A375 (cell line): ENCODE measurements at places on chromosomes 11 and 22. TPM values are rescaled to one million over a fixed set of nuclear protein-coding genes. Genes with fewer than 3 reads are reported as not detected.

The HYOU1 gene
- 183 and 189 TPM in 2 replicates for total RNA-seq

The OR51B4 gene
- total RNA-seq = 4.0 and 7.5 TPM in 2 replicates

The ACRV1 gene
- total RNA-seq = 0.16 TPM in 1 of 2 replicates, not detected in the other

The SERHL2 gene
- total RNA-seq = 0.75 and 0.98 TPM in 2 replicates

The MUC2 gene
- total RNA-seq = 0.03 and 0.04 TPM in 2 replicates

The SLC25A18 gene
- 0.21 TPM in 1 of 2 replicates, not detected in the other for total RNA-seq

The TMEM191C gene
- total RNA-seq = 0.53 and 1.8 TPM in 2 replicates

The ZPR1 gene
- 121 and 130 TPM in 2 replicates for total RNA-seq

The SPON1 gene
- 0.03 TPM in 1 of 2 replicates, not detected in the other for total RNA-seq

The SMARCB1 gene
- total RNA-seq = 72.8 and 76.7 TPM in 2 replicates

The CASP12 gene
- not detected in 2 replicates for total RNA-seq

The RASD2 gene
- total RNA-seq = 0.16 TPM in 1 of 2 replicates, not detected in the other

The ANKK1 gene
- total RNA-seq = 0.26 and 0.27 TPM in 2 replicates

The WBP2NL gene
- total RNA-seq = 0.13 TPM in 1 of 2 replicates, not detected in the other

The MRGPRD gene
- total RNA-seq = not detected in 2 replicates

The HPX gene
- total RNA-seq = 0.45 and 0.53 TPM in 2 replicates

The PACSIN3 gene
- 131 and 144 TPM in 2 replicates for total RNA-seq

The KRTAP5-9 gene
- not detected in 2 replicates for total RNA-seq

The PRAME gene
- 77.8 and 78.5 TPM in 2 replicates for total RNA-seq

The CHRM1 gene
- total RNA-seq = 0.30 and 0.56 TPM in 2 replicates

The FAM111A gene
- 47.0 and 58.7 TPM in 2 replicates for total RNA-seq

The UPK3A gene
- not detected in 2 replicates for total RNA-seq

The POU2AF1 gene
- not detected in 2 replicates for total RNA-seq

The EFCAB6 gene
- total RNA-seq = 0.13 and 0.26 TPM in 2 replicates

The LRRN4CL gene
- 0.21 and 0.23 TPM in 2 replicates for total RNA-seq

The CAPN5 gene
- total RNA-seq = 8.6 and 13.3 TPM in 2 replicates

The FREY1 gene
- total RNA-seq = 1.6 and 1.7 TPM in 2 replicates

The MCHR1 gene
- not detected in 2 replicates for total RNA-seq

The IRAG1 gene
- total RNA-seq = 0.08 and 0.19 TPM in 2 replicates

The DDX25 gene
- 0.04 TPM in 1 of 2 replicates, not detected in the other for total RNA-seq

The ACR gene
- total RNA-seq = 1.1 TPM in 1 of 2 replicates, not detected in the other

The WNT7B gene
- total RNA-seq = 0.53 TPM in 1 of 2 replicates, not detected in the other

The ABTB2 gene
- total RNA-seq = 11.1 and 12.5 TPM in 2 replicates

The TSPAN32 gene
- 0.90 TPM in 1 of 2 replicates, not detected in the other for total RNA-seq

The HTR3A gene
- not detected in 2 replicates for total RNA-seq

The KCNJ4 gene
- total RNA-seq = 0.13 and 0.23 TPM in 2 replicates

The POU2F3 gene
- 0.11 and 0.50 TPM in 2 replicates for total RNA-seq

The BAIAP2L2 gene
- total RNA-seq = 44.1 and 48.5 TPM in 2 replicates

The FGF3 gene
- total RNA-seq = not detected in 2 replicates

The SNRPD3 gene
- total RNA-seq = 164 and 214 TPM in 2 replicates

The HBB gene
- not detected in 2 replicates for total RNA-seq

The CCND1 gene
- 464 and 545 TPM in 2 replicates for total RNA-seq

The MMP12 gene
- 0.11 TPM in 1 of 2 replicates, not detected in the other for total RNA-seq

The ZP1 gene
- total RNA-seq = 1.3 and 3.2 TPM in 2 replicates

The SWAP70 gene
- total RNA-seq = 8.0 and 10.9 TPM in 2 replicates

The C11orf87 gene
- total RNA-seq = not detected in 2 replicates

The SYT12 gene
- total RNA-seq = 0.11 and 0.19 TPM in 2 replicates
